ENCODE measurements at places on chromosomes 16 and 17.

- no peak for DNase-seq
These were observed 194.6 kb upstream of the SDK2 start for GRCh38 chr17:73838815-73839214.

DNA sequence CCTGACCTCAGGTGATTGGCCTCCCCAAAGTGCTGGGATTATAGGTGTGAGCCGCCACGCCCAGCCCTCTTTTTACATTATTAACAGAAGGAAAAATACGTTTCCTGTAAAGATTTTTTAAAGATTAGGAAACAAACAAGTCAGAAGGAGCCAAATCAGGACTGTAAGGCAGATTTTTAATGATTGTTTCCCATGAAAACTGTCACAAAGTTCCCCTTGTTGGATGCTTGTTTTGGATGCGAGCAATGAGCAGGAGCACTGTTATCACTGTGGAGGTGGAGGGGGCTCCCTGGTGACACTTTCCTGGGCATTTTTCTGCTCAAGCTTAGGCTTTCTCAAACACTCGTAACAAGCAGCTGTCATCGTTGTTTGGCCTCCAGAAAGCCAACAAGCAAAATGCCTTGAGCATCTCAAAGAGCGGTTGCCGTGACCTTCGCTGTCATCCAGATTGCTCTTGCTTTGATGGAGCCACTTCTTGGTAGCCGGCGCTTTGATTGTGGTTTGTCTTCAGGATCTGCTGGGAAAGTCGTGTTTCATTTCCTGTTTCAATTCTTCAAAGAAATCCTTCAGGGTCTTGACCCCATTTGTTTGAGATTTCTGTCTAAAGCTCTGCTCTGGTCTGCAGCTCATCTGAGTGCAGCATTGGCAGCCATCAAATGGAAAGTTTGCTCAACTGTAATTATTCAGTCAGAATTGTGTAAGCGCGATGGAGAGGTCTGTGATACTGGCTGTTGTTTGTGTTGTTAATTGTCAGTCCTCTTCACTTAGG is 128.7 kb downstream of the RPTOR start:
- no peak for DNase-seq

GRCh38 chr17:28188841-28189263 is 130.1 kb upstream of the TMEM97 start:
- no peak for DNase-seq

DNA sequence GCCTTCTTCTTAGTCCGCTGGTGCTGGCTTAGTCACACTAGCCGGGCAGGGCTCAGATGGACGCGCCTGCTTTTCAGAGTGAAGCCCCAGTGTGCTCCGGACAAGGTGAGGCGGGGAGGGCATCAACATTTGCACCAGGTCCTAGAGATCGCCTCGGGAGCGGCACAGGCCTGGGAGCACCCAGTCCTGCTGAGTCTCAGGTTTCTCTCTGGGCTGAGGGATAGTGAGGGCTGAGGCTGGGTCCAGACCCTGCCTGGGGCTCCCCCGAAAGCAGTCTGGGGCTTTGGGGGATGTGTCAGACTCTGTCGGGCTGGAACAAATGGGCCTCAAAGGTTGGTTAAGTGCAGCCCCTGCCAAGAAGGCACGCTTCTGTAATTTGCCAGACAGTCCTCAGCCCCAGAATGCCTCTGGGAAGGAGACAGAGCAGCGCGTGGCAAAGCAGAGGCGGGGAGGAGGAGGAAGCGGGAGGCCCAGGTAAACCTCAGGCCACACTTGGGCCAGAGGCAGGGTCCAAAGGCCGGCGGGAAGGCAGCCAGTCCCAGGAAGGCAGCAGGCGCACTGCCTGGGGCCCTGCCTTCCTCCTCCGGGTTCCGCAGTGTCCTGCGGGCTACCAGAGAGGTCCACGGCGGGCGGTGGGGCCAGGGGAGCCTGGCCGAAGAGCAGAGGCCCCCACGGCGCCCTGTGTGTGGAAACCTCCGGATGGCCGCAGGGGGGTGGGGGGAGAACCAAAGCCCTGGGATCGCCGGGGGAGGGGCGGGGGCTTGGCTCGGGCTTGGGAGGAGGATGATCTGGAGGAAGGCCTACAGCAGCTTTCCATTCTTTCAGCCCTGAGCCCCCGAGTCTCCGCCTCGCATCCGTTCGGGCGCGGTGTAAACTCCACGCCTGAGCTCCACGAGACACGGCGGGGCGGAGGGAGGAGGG is 39.5 kb upstream of the ATP2A3 start:
- no peak for DNase-seq

DNA sequence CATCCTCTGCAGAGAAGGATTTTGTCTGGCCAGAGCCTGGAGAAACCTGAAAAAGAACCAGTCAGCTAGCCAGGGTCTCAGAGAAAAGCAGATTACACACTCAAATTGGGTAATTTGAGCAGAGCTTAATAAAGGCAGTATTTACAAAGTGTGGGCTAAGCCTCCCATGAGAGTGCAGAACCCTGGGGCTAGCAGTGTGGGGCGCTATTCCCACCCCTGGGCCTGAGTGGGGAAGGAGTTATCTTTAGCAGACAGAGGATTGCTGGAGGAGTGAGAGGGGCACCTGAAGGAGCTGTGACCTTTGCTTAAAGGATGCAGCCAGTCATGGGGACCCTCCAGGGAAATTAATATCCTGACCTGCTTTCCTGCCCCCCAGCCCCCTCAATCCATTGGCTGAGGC is 46.2 kb downstream of the SNX20 start:
- no peak for DNase-seq

DNA sequence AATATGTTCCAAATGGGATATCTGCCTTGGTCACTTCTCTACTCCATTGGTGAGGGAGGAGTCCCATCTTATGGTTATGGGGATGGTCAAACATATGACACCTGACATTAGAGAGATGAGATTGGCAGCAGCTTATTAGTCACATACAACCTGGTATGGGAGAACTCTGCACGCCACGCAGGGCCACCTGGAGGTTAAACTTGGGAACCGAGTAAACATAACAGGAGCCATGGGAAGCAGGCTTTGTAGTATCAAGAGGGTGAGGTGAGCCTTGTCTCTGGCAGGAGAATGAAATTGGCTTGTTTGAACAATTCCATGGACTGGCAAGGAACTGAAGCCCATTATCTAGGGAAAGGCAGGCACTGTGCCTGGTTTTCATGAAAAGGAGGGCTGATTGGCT is 238.7 kb upstream of the ELAC2 start:
- DNase-seq, result no peak

- no peak for DNase-seq
These were observed 79.8 kb downstream of the ZNF423 start for GRCh38 chr16:49776085-49776595.

DNA sequence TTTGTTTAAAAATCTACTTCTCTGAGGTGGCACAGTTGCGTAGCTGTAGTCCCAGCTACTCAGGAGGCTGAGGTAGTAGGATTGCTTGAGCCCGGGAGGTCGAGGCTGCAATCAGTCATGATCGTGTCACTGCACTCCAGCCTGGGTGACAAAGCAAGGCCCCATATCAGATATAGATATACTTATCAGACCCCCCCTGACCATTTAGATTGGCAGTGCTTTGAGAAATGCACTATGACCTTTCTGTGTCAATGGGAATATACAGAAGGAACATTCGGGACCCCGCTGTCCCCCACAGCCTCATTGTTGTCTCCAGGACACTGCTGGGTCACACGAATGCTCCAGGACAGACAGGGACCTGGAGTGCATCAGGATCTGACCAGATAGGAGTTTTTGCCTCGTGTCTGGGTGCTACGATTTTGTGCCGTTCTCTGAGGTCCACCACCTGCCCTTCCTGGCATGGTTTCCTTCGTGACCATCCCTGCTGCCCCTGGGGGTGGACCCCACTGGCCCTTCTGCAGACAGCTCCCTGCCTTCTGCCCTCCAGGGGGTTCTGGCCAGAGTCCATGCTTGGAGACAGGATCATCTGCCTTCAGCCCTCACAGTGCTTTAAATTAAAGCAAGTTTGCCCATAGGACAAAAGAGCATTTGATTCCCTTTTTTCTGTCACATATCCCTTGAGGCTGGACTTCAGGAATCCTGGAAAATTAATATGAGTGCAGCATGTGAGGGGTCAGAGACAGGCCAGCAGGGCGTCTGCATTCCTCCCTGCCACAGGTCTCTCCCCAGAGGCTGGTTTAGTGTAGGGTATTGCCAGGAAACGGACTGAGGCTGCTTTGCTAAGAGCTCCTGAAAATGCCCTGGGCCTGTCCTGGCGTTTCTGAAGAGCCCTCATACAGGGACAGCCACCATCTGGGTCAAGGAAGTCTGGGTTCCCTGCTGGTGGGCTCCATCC is 19.3 kb downstream of the PLD6 start:
- no peak for DNase-seq

DNA sequence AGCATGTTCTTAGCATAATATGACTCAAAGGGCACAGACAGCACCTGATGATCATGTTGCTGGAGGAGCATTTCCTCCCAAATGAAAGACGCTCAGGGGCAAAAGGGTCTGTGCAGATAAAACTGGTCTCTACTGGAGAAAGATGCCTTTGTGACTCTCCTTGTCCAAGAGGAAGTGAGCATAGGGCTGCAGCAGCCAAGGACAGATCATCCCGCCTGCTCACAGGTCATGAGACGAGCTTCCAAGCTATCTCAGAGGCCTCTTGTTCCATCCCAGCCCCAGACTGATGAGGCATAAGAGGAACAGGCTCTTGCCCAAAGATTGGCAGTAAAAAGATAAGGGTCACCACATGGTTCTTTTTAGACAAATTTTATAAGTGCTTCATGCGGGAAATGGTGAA is 141.8 kb downstream of the KATNIP start:
- no peak for DNase-seq

DNA sequence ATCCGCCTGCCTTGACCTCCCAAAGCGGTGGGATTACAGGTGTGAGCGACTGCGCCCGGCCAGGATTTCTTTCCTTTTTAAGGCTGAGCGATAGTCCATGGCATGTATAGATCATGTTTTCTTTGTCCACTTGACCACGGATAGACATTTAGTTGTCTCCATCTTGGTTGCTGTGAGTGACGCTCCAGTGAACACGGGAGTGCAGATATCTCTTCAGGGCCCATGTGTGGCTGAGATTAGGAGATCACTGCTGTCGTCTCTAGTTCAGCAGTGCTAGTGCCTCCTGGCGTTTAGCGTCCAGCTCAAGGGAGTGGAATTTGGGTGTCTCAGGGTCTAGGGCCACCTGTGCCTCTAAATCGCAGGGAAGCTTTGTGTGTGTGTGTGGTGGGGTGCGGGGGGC is 41.5 kb downstream of the ABCC1 start:
- no peak for DNase-seq
